ENCODE measurements at places on chromosomes 5 and 9.

DNA sequence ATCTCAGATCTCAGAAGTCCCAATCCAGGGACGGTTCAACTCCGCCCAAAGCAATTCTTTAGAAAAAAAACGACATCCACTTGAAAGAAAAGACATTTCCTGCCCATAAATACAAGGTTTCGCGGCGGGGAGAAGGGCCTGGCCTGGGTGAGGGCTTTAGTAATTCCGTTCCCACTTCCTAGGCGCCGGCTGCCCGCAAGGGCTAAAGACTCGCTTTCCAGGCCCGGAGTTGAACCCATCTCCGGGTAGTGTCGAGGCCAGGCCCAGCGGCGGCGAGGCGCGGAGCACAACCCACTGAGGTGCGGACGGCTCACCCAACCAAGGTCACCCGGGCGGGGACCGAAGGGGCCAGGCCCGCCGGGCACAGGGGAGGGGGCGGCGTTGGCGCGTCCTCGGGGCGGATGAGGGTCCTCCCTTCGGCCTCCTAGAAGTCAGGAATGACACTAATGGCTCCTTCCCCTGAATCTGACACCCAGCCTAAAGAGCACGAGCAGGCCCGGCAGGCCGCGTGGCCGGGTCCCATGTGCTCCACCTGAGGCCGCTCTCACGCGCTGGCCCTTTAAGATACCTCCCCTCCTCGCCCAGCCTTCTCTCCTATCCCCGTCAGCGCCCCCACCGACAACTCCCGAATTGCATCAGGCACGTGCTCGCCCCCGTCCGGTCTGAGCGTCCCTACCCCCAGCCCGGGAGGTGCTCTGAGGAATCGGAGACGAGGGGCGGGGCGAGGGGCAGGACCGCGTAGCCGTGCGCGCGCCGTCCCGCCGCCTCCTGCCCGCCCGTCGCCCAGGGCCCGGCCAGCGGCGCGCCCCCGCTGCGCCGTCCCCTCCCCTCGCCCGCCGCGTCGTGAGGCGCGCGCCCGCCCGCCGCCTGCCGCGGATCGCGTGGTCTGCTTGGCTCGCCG, 467 bp upstream of the LARP1 start:
- H3K36me3 ChIP-seq, result no peaks in the 10 kb centered on the region
- peak overlapping the region; percentile 80 for H3K27ac ChIP-seq
- peak; percentile 98 for DNase-seq
- H3K4me3 ChIP-seq, result peak overlapping the region; percentile 78

- DNase-seq, result no peak
- H3K4me3 ChIP-seq, result no peak overlapping the region
- H3K27ac ChIP-seq, result no peak overlapping the region
- peaks cover 9% of the 10 kb centered on the region for H3K36me3 ChIP-seq
- H3K4me1 ChIP-seq, result no peaks in the 10 kb centered on the region
Observed at GRCh38 chr9:36163786-36164170, 5.4 kb upstream of the CCIN start.

GRCh38 chr9:115005322-115005721, 74.9 kb upstream of the TNFSF8 start:
- peaks cover 2% of the 10 kb centered on the region for H3K36me3 ChIP-seq
- DNase-seq, result no peak
- no peak overlapping the region for H3K4me3 ChIP-seq
- peaks cover 18% of the 10 kb centered on the region for H3K27me3 ChIP-seq

GRCh38 chr9:74478606-74479005, 18.5 kb upstream of the RORB start:
- no peaks in the 10 kb centered on the region for H3K36me3 ChIP-seq
- H3K4me3 ChIP-seq, result no peak overlapping the region
- H3K27me3 ChIP-seq, result peaks cover 1% of the 10 kb centered on the region
- DNase-seq, result no peak
- no peaks in the 10 kb centered on the region for H3K4me1 ChIP-seq

GRCh38 chr9:6098431-6098830, 83.0 kb upstream of the RANBP6 start:
- no peak overlapping the region for H3K4me3 ChIP-seq
- no peaks in the 10 kb centered on the region for H3K4me1 ChIP-seq
- H3K36me3 ChIP-seq, result no peaks in the 10 kb centered on the region
- no peak overlapping the region for H3K27ac ChIP-seq
- peaks cover 19% of the 10 kb centered on the region for H3K27me3 ChIP-seq

DNA sequence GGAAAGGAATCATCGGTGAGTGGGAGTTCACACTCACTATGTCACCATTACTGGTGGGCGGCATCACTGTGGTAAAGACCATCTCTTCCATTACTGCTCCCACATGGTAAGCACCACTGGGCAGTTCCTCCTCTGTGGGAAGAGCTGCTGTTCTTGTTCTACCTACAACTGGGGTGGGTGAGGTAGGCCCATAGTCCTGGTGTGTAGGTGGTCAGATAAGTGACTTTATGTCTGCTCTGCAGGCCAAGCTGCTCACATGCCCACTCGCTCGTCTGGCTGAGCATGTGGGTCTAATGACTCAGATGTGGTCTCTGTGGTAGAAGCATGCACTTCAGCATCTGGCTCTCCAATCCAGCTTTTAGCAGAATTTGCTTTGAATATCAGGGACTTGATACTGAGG, 82.9 kb downstream of the TMEM215 start:
- H3K36me3 ChIP-seq, result no peaks in the 10 kb centered on the region
- no peak overlapping the region for H3K27ac ChIP-seq
- no peak overlapping the region for H3K4me3 ChIP-seq
- peaks cover 3% of the 10 kb centered on the region for H3K27me3 ChIP-seq
- H3K4me1 ChIP-seq, result no peaks in the 10 kb centered on the region

DNA sequence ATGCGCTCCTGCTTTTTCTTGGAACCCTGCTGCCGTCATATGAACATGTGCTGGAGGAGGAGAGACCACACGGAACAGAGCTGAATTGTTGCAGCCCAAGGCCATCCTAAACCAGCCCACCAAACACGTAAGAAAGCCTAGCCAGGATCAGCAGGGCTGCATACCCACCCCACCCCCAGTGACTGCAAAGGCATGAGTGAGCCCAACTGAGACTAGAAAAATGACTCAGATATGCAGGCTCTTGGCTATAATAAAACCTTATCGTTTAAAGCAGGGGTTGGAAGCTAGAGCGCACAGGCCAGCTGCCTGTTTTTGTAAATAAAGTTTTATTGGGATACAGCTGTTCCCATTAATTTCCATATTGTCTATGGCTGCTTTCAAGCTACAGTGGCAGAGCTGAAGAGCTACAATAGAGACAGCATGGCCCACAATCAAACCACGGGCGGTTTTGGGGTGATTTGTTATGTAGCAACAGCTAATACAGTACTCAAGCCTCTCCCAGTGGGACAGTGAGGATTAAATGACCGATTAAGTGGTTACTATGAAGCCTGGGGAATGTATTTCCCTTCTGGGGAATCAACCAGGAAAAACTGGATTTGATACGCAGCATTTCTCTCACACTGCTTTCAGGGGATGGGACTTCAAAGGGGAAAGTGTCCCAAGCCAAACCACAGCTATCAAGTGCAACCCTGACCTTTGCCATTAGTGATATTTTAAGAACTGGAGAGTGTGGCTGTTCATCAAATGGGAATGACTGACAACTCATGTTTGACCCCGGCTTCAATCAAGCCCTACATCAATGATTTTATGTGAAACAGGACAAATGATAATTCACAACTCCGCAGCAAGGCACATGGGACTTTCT, 6.3 kb downstream of the SHB start:
- H3K4me1 ChIP-seq, result peaks cover 24% of the 10 kb centered on the region
- no peak for DNase-seq
- peaks cover 24% of the 10 kb centered on the region for H3K27me3 ChIP-seq
- no peak overlapping the region for H3K27ac ChIP-seq
- H3K36me3 ChIP-seq, result no peaks in the 10 kb centered on the region
- no peak overlapping the region for H3K4me3 ChIP-seq

DNA sequence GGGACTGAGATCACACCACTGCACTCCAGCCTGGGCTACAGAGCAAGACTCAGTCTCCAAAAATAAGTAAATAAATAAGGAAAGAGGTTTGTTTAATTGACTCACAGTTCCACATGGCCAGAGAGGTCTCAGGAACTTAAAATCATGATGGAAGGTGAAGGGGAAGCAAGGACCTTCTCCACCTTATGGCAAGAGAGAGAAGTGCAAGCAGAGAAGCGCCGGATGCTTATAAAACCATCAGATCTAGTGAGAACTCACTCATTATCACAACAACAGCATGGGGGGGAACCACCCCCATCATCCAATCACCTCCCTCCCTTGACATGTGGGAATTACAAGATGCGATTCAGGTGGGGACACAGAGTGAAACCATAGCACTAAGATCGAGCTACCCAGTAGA, 22.8 kb upstream of the RGMB start:
- no peak for DNase-seq
- peaks cover 6% of the 10 kb centered on the region for H3K27me3 ChIP-seq
- no peaks in the 10 kb centered on the region for H3K4me1 ChIP-seq
- H3K4me3 ChIP-seq, result no peak overlapping the region
- no peak overlapping the region for H3K27ac ChIP-seq

DNA sequence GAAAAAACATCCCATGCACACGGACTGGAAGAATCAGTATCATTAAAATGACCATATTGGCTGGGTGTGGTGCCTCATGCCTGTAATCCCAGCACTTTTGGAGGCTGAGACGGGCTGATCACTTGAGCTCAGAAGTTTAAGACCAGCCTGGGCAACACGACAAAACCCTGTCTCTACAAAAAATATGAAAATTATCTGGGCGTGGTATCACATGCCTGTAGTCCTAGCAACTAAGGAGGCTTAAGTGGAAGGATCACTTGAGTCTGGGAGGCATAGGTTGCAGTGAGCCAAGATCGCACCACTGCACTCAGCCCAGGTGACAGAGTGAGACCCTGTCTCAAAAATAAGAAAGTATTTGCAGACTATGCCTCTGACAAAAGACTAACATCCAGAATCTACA, 68.4 kb downstream of the TTC39B start:
- no peaks in the 10 kb centered on the region for H3K27me3 ChIP-seq
- peaks cover 5% of the 10 kb centered on the region for H3K4me1 ChIP-seq
- no peak overlapping the region for H3K4me3 ChIP-seq
- no peak for DNase-seq
- no peak overlapping the region for H3K27ac ChIP-seq

DNA sequence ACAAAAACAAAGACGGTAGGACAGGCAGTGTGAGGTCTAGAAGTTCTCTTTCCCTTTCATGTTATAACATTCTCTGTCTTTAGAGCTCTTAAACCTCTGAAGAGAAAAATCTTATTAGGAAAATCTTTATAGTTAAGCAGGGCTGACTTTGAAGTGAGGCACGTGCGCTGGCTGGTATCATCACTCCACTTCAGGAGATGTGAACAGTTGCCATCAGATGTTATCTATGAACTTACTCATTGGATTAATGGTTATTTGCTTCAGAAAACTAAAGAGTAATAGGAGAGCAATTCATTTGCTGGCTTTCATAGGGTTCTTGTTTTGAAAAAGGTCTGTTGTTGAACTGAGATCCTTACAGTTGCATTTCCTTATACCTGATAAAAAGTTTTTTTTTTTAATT, 25.7 kb downstream of the LRRTM2 start:
- no peak overlapping the region for H3K27ac ChIP-seq
- peaks cover 16% of the 10 kb centered on the region for H3K4me1 ChIP-seq
- DNase-seq, result no peak

DNA sequence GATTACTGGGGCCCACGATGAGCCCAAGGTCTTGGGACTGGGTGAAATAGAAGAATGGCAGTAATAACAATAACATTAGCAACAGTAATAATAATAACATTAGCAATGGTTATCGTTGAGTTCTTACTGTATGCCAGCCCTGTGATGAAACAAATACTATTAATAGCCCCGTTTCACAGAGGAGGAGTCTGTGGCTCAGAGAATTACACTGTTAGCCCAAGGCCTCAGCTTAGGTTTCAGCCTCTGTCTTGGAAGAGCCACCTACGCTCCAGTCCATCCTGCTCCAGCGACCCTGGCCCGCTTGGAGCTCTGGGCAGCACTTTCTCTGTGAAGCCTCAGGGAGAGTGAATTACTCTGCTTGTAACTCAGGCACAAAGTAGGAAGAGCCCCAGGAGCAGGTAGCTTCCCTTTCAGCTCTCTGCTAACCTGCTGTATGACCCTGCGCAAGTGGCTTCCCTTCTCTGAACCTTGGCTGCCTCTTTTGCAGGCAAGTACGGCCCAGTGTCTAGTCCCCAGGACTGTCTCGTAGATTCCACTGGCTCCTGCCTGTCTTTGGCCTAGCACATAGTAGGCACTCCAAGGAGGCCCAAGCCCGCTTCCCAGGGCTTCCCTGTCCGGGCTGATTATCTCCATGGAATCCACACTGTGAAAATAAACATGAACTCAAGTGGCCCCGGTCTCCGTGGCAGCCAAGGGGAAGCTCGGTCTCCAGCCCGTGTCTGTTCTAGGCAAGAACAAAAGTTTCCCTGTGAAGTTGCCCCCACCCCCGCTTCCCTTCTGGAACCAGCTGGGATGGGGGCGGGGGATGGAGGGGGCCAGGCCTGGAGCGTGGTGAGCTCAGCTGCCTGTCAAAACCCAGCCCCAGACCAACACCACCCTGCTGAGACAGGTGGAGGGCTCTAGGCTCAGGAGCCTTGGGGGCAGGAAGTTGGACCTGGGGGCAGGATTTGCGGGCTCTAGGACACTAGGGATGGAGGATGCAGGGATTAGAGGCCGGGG, 26.2 kb upstream of the LMX1B start:
- no peaks in the 10 kb centered on the region for H3K36me3 ChIP-seq
- no peaks in the 10 kb centered on the region for H3K4me1 ChIP-seq
- H3K27ac ChIP-seq, result no peak overlapping the region
- H3K4me3 ChIP-seq, result no peak overlapping the region

DNA sequence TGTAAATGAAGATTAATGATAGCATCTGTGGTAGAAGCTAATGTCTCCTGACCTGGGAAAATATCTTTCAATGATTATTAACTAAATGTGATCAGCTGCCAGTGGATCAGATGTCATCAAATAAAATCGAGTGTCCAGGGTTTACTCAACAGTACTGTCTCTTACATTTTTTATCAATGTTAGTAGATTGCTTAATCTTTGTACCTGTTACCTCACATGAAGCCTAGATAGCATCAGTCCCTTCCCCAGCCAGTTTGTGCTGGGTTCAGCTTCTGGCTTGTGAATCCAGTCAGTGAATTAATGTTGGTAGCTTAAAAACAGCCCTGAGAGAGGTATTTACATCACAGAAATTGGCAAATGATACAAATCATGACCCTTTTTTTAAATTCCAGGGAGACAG, 134.4 kb downstream of the GHR start:
- DNase-seq, result no peak
- H3K4me1 ChIP-seq, result no peaks in the 10 kb centered on the region
- no peak overlapping the region for H3K27ac ChIP-seq

DNA sequence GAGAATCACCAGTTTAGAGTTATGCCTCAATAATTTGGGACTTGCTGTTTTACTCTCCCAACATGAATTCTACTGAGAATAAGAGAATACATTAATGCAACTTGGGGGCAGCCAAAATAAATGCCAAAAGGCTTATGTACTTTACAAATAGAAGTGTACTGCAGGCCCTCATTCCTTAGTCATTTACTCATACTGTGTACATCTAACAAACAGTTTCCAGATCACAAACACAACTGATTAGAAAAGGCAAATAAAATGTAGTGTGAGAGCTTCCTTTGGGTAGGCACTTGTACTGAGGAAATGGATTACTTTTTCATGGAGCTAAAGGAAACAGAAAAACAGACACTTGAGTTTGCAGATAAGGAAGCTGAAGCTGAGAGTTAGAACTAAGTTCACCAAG, 12.6 kb downstream of the ANKDD1B start:
- no peak overlapping the region for H3K27ac ChIP-seq
- H3K4me1 ChIP-seq, result no peaks in the 10 kb centered on the region
- no peak for DNase-seq
- H3K4me3 ChIP-seq, result no peak overlapping the region

- H3K36me3 ChIP-seq, result peaks cover 13% of the 10 kb centered on the region
- H3K4me1 ChIP-seq, result peaks cover 27% of the 10 kb centered on the region
- no peaks in the 10 kb centered on the region for H3K27me3 ChIP-seq
Observed at GRCh38 chr9:100346836-100347235, 5.9 kb downstream of the TEX10 start.

- peak overlapping the region; percentile 86 for H3K4me3 ChIP-seq
- H3K27ac ChIP-seq, result peak overlapping the region; percentile 68
- peaks cover 21% of the 10 kb centered on the region for H3K4me1 ChIP-seq
- no peaks in the 10 kb centered on the region for H3K27me3 ChIP-seq
- H3K36me3 ChIP-seq, result peaks cover 15% of the 10 kb centered on the region
Observed at GRCh38 chr9:136808806-136809158, 1.0 kb downstream of the RABL6 start.

Measured in memory B cell (primary cell).